HT1080 (cell line): ENCODE measurements at places on chromosomes 4 and X. TPM values are rescaled to one million over a fixed set of nuclear protein-coding genes. Genes with fewer than 3 reads are reported as not detected.

The CTAG1B gene
- total RNA-seq = 11.9 and 128 TPM in 2 replicates

The ENPP6 gene
- not detected in 2 replicates for total RNA-seq

DNA sequence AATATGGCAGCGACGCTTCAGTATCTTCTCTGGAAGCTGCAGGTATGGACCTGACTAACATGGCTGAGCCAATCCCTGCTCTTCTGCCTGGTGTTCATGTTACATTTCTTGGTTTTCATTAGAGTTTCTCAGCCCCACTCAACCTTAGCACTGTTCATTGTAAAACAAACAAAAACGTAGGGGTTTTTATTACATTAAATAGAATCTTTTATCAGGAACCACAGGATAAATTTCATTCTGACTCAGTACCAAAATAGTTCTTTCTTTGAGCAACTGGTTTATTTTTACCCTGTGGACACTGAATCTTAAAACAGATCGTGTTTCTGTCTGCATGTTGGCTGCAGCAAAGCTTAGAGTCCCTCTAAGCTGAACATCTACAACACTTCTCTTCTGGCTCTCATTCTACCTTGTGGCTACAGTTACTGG lies 27.1 kb downstream of the FHIP1A start:
- DNase-seq = peak; percentile 55

DNA sequence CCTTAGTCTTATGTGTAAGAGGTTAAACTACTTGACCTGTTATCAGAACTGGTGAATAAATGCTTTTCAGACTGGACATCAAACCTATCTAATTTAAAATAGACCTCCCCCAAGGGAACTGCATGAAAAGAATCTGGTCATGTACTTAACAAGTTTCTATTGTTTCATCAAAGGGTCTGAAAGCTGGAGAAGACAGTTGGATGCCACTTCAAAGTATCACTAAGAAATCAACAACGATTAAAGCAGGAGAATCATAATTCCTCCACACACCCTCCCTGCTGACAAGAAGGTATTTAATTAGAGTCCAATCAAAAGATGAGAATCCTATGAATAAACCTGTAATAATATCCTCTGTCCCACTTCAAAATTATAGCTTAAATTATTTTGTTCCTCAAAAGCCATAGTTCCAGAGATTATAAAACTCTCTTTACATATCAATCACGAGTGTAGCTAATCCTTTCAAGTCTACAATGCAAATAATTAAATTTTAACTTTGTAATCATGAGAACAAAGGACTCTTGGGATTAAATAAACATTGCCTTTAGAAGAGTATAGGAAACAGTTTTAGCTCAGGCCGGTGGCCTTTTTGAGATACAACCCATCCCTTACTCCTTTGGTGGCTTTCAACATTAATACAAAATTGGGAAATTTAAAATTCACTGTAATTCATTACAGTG lies 35.1 kb downstream of the TSPAN5 start:
- DNase-seq = no peak

GRCh38 chr4:128502818-128503527 lies 215.4 kb upstream of the PGRMC2 start:
- no peak for DNase-seq

DNA sequence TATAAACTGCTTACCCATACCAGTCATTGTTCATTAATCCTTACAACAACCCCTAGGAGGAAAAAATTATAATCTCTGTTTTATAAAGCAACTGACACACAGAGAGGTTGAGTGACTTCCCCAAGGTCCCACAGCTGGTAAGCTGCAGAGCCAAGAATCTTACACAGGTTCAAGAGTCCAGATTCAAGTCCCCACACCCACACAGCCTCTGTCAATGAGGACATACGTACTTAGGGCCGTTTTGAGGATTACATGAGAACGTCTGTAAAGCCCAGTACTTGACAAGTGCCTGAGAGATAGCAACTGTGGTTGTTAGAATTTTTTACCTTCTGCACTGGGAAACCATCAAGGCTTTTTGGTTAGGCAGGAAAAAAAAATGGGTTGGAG lies 556 bp upstream of the SLC25A43 start:
- DNase-seq = no peak

GRCh38 chr4:83560523-83560922 lies 24.6 kb downstream of the GPAT3 start:
- DNase-seq = no peak

GRCh38 chr4:169115144-169115896 lies 105.3 kb upstream of the CBR4 start:
- no peak for DNase-seq
